Endothelial cell (in vitro differentiated cells): ENCODE measurements at places on chromosomes 3 and 15. TPM values are rescaled to one million over a fixed set of nuclear protein-coding genes. Genes with fewer than 3 reads are reported as not detected.

DNA sequence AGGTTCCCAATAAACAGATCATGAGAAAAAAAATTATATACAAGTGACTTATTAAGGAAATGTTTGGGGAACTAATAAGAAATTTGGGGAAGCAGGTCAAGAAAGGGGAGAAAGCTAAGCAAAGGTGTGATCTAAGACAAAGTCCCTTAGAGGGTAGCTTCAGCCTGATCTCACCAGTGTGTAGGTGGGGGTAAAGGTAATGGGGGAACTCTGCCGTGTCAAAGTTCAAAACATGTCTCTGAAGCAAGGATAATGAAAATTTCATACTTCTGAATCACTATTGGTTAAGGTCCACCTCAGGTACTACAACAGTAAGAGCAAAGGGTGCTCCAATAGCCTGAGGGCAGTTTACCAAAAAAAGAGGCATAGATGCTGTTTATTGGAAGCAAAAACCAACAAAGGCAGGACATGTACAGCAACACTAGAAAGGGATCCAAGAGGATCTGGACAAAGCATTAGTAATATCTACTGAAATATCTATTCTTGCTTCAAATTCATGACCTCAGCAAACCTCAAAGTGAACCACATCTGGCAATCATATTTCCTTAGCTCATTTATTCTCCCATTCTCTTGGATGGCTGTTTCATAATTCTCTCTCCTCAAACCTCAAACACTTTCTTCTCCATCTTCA lies 6.9 kb downstream of the ACAD11 start:
- no peak for DNase-seq

GRCh38 chr3:8482960-8483665 lies 18.5 kb upstream of the LMCD1 start:
- DNase-seq, result no peak

Gene FEZF2
- total RNA-seq, result not detected

- DNase-seq, result no peak
Measured at GRCh38 chr3:194259982-194260766, 91.0 kb downstream of the CPN2 start.

Gene ALAS1
- total RNA-seq, result 59.1 TPM

GRCh38 chr15:79863886-79864285 lies 32.9 kb downstream of the MTHFS start:
- no peak for DNase-seq

- DNase-seq, result peak; percentile 53
Measured at GRCh38 chr3:67515778-67516177, 138.6 kb downstream of the SUCLG2 start.

Gene CEP152
- total RNA-seq, result 4.7 TPM

DNA sequence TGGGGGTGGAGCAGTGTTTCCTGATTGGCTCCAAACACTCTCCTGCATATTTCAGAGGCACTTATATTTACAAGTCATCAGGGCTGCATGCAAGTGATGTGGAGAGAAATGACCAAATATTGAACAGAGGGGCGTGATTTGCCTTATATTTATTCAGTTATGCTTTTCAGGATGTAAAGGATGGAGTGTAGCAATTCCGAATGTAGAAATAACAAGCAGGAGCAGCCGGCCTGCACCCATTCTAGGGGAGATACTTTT lies 19.4 kb upstream of the SEMA5B start:
- no peak for DNase-seq

Gene ANAPC13
- 59.4 TPM for total RNA-seq

GRCh38 chr3:101941318-101942040 lies 92.2 kb downstream of the NFKBIZ start:
- no peak for DNase-seq

Gene GOLGA8T
- 0.41 TPM for total RNA-seq

GRCh38 chr3:180747805-180748361 lies 68.6 kb upstream of the CCDC39 start:
- DNase-seq, result no peak

DNA sequence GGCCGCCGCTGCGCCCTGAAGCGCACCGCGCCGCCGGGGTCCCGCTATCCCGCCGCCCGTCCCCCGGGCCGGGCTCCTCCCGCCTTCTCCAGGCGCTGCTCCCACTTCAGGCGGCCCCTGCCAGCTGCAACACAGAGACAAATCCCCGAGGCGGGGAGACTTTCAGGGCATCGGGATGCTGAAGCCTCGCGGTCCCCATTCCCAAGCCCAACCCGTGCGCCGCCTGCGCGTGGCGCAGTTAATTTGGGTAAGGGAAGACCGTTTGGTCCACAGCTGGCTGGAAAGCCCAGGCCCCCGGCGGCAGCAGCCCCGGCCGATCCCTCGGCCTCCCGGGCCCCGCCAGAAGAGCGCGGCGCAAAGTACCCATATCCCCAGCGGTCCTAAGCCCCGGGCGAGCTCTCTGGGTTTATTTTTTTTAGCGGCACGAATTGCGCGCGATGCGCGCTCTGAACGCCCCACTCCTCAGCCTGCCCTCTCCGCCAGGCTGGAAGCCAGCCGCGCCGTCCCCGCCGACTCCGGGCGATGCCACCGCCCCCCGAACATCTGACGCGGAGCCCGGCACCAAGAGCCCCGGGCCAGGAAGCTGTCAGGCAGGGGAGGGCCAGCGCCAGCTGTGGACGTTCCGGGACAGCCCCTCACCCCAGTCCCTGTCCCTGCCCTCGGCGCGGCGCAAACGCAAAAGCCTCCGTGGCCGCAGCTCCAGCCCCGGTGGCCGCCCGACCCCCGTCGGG lies 517 bp downstream of the FBN1 start:
- DNase-seq, result peak; percentile 62

Gene CHRNA5
- 22.7 TPM for total RNA-seq

DNA sequence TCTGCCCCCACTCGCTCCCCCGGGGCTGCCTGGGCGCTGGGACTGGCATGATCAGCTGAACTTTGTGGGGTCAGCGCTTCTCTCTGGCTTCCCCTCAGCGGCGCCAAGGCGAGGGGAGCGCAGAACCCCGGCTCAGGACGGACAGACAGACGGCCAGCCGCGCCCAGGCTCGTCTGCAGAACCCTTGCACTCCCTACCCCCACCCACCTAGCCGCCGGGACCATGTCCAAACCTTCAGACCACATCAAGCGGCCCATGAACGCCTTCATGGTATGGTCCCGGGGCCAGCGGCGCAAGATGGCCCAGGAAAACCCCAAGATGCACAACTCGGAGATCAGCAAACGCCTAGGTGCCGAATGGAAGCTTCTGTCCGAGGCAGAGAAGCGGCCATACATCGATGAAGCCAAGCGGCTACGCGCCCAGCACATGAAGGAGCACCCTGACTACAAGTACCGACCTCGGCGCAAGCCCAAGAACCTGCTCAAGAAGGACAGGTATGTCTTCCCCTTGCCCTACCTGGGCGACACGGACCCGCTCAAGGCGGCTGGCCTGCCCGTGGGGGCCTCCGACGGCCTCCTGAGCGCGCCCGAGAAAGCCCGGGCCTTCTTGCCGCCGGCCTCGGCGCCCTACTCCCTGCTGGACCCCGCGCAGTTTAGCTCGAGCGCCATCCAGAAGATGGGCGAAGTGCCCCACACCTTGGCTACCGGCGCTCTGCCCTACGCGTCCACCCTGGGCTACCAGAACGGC lies 621 bp downstream of the SOX14 start:
- DNase-seq, result peak; percentile 19
